G401 (cell line): ENCODE measurements at places on chromosomes 2 and 18. TPM values are rescaled to one million over a fixed set of nuclear protein-coding genes. Genes with fewer than 3 reads are reported as not detected.
A peak's percentile ranks its signal among the peaks of the same experiment; 100 is the strongest.

Gene RGPD8
- 3.8 and 9.7 TPM in 2 replicates for total RNA-seq

GRCh38 chr2:106104332-106105062, 89.6 kb downstream of the UXS1 start:
- DNase-seq, result peak; percentile 81

- no peak for DNase-seq
These were observed 647.6 kb upstream of the PKDCC start for GRCh38 chr2:41400088-41400665.

Gene FBXO36
- total RNA-seq, result 5.0 and 6.3 TPM in 2 replicates

Gene RNU2-63P
- not detected in 2 replicates for total RNA-seq

Gene TFCP2L1
- total RNA-seq, result 0.03 TPM in 1 of 2 replicates, not detected in the other

DNA sequence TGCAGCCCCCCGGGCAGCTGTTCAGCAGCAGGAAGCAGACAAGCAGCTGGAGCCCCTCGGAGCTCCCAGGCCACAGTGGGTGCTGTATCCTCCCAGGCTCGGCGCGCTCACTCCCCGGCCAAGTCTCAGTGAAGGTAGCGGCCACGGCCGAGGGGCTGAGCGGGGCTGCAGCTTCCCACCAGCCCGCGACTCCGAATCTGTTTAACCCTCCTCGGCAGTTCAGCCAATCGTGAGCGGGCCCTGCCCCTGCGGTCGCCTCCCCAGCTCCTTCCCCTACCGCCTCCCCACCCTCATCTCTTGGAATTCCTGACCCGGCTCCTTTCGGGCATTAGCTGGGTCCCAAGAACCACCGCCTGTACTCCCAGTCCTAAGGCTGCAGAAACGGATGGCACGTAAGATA, at the start of gene RESP18:
TSS of gene RESP18 (minus strand) at position 203 of the 400 bp plus-strand sequence.
- no peak for DNase-seq
